ENCODE measurements at places on chromosomes 1 and 21.

DNA sequence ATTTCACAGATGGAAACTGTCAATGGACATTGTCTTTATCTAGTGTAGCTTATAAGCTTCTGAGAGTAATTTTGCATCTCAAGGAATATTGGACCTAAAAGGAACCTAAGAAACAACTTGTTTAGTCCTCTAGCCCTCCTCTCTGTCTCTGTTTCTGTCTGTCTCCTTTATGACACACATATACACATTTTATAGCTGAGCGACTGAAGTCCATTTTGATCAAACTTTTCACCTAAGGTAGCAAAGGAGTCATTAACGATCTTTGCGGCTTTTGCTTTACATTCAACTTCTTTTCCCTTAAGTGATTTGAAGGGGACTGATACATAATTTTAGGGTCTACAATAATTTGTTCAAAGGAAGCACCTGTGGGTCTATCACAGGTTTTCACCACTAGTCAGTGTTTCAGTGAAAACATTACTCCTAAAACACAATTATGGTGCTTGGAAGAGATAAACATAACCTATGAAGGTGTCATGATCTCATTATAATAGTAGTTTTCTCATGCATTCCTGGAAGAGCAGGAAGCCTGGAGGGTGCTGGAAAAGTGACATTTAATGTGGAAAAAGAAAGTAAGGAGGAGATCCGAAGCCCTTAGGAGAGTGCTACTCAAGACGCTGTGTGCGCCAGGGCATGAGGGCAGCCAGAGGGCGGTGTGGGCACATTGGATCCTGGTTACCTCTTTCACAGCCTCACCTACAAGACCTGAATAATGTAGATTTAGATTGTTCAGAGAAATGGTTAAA is 248.6 kb downstream of the DNM3 start:
- DNase-seq = peak; percentile 78

- peak; percentile 13 for DNase-seq
Measured at GRCh38 chr1:13536571-13536970, 22.8 kb upstream of the LRRC38 start.

DNA sequence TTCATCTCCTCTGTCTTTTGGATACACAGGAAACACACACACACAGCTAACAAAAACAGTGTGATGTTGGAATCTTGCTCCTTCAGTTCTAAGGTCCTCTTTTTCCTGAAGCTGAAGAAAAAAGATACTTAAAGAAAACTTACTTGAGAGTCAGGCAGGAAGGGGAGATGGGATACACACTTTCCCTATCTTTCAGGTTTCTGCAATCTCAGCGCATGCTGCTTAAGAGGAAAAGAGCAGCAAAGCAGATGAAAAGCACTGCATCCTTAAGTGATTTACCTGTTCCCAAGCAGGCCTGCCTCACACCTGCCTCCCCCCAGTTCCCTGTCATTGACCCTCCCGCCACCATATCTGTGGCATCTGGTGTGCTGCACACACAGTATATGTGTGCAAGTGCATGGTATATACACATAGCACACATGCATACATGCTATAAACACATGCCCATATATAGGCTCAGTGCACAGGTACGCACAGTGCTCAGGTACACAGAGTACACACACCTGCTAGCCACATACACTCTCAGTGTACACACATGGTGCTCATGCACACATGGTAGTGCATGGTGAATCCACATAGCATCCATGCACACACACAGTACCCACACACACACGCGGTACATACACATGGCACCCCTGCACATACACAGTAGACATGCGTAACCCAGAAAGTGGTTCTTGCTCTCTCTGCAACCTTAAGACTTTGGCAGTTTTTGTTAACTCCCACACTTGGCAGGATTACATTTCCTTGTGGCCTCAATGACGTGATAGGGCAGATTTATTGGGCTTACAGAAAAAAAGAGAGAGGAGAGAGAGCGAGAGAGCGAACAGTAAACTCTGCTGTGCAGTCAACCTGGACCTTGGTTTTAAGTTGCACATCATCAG is 166.9 kb downstream of the TOMM20 start:
- peak; percentile 56 for DNase-seq

DNA sequence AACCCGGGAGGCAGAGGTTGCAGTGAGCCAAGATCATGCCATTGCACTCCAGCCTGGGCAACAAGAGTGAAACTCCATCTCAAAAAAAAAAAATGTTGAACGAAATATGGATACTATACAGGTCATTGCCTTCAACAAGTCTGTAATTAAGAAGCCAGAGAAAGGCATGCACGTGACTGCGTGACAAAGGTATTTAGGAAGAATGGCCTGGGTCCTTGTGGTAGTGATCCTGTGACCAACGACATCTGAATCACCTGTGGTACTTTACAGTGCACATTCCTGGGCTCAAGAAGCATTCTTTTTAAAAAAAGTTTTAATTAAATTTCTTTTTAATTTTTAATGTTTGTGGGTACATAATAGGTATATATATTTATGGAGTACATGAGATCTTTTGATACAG is 115.0 kb downstream of the GREM2 start:
- no peak for DNase-seq

DNA sequence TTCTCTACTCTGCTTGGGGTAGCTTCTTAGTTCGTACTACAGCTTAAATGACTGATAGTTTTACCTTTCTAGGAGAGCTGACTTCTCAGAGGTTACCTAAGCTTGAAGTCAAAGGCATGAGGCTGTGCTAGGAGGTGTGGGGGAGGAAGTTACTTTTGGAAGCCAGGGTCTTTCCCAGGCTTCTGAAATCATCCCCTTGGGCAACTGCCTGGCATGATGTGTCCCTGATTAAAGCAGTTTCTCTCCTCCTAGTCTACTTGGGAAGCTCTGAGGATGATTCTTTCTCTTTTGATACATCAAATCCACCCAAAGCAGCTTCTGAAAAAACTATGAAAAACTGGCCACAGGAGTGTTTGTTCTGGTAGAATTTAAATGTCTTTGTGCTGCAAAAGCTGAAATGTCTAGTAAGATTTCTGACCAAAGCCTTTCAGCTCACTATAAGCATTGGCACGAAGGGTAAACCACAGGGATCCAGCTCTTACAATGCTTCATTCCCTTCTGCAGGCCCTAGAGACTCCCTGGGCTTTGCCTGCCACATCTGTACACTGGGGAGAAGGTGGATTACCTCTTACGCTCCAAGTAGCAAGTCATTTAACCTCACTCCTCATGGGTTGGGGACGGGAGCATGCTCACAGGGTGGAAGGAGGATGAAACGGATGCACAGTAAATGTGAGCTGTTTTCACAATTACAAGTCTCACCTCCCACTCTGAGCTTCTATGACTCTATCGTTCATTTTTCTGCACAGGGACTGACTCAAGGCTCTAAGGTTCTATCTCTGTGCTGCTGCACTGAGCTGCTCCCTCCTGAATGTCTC is 59.6 kb downstream of the RUNX1 start:
- DNase-seq = no peak

GRCh38 chr21:38649120-38649519 is 150.8 kb upstream of the ERG start:
- no peak for DNase-seq

- no peak for DNase-seq
Measured at GRCh38 chr21:31537872-31538576, 121.5 kb upstream of the SOD1 start.

GRCh38 chr1:73820843-73821242 is 377.1 kb downstream of the LRRIQ3 start:
- no peak for DNase-seq

GRCh38 chr1:11129649-11130390 is 30.2 kb upstream of the EXOSC10 start:
- no peak for DNase-seq

DNA sequence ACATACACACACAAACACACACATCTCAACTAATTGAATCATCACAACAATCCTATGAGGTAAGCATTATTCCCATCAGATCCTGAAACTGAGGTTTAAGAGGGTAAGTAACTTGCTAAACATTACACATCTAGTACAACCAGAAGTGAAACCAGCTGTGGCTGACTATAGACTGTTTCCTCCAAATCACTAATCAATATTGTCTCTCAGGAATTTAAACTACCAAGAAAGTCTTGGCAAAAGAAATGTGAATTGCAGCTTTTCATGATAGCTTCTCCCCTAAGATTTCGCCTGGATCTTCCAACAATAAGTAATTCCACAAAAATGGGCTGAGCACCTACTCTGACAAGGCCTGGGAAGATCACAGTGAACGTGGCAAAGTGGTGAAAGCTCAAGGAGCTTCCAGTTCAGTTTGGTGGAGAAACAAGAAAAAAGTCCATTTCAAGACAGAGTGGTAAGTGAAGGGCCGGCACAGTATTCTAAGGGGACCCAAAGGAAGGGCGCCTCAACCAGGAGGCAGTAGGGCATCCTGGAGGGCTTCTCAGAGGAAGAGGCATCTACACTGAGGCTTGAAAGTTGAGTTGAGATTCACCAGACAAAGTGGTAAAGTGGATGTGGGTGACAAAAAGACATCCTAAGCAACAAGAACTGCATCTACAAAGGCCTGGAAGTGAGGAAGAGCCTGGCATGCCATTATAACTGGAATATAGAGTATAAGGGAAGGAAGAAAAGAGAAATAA is 22.1 kb downstream of the LRRC52 start:
- DNase-seq = no peak

GRCh38 chr1:67052741-67053534 is 1.0 kb downstream of the SLC35D1 start:
- peak; percentile 69 for DNase-seq

DNA sequence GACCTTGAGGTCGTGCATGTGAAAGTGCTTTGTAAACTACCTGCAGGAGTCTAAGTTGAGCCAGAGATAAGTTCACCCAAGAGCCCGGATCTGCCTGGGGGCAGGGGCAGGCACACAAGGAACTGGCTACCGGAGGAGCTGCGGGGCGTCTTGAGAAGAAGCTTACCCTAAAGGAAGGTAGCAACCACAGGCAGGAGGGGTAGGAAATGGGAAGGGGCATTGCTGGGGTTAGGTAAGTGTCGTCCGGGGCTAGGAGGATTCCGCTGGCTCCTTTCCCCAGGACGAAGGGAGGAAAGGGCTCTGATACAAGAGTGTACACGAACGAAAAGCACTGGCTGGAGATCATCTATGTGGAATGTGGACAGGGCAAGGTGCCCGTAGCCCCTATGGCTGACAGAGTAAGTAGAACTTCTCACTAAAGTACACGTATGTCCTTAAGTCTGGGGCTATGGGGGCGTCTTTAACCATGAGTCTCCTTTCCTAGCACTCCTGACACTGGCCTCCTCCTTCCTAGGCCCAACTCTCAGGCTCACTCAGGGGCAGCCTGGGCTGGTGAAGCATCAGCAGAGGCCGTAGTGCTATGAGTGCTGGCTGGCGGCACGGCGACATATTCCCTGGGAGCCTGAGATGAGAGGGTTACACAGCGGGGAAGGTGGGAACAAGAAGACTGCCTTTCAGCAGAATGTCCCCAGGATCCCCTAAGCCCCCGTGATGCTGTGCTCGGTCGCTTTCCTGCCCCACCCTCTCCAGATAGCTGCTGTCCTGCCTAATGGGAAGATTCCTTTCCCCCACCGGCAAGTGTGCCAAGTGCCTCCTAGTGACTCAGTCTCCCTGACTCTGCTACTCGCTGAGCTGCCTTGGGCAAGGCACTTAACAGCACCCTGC is 9.1 kb upstream of the GALNT2 start:
- no peak for DNase-seq

- DNase-seq = no peak
Measured at GRCh38 chr21:33657124-33657820, 15.0 kb downstream of the ITSN1 start.

DNA sequence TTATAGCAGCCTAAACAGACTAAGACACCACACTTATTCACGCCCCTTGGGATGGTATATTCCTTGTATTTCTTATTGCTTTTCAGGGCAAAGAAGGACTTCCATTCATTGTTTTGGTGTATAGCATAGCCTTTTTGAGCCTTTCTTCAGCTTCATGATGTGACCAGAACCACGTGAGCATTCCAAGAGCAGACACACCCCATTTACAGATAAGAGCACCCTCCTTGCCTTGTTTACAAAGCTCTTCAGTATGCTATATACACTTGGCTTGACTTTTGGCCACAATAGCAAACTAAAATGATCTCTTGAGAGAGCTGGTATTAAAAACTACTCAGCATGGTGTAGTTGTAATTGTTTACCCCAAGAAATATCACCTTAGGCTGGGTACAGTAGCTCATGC is 78.7 kb downstream of the PIK3R3 start:
- DNase-seq = no peak

- DNase-seq = no peak
Measured at GRCh38 chr1:231596337-231596791, 30.2 kb upstream of the DISC1 start.

DNA sequence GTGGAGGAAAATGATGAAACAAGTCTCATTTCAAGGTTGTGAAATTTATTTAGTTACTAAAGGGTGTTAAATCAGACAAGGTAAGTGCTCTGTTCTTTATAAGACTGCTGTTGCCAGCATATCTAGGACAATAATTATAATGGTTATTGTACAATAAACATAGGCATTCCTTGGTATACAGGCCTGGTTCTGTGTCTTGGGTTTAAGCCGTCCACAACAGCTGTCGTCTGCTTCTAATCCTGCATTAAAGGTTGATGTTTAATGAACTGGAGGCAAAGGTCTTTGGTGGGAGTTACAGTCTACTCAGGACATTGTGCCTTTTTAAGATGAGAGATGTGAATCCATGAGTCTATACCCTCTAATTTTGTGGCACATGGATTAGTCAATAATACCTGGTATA is 23.4 kb upstream of the FMO4 start:
- no peak for DNase-seq

- DNase-seq = no peak
Measured at GRCh38 chr1:203450001-203450400, 25.6 kb upstream of the PRELP start.
